ENCODE measurements at places on chromosomes 7 and 10. TPM values are rescaled to one million over a fixed set of nuclear protein-coding genes. Genes with fewer than 3 reads are reported as not detected.

Gene NYAP1
- 0.54 TPM for total RNA-seq

Gene FAM237B
- not detected for total RNA-seq

Gene TAC1
- not detected for total RNA-seq

Gene TEX36
- not detected for total RNA-seq

Gene GGCT
- 23.0 TPM for total RNA-seq

Gene LAMTOR4
- total RNA-seq: 118 TPM

Gene FXYD4
- total RNA-seq: not detected

Gene WDR86
- 0.17 TPM for total RNA-seq

Gene TUBB8
- total RNA-seq: not detected

Gene EGR2
- 0.54 TPM for total RNA-seq

Gene NPFFR1
- not detected for total RNA-seq

Gene GCC1
- 8.4 TPM for total RNA-seq

Gene OR2A1
- not detected for total RNA-seq

Gene TMEM178B
- total RNA-seq: 32.1 TPM

Gene ADRB1
- total RNA-seq: 39.5 TPM

Gene ARMC10
- 18.7 TPM for total RNA-seq
